Uterus (tissue), 4 donors: ENCODE measurements at places on chromosomes 4 and X. TPM values are rescaled to one million over a fixed set of nuclear protein-coding genes. Genes with fewer than 3 reads are reported as not detected.

GABRG1 gene
- not detected for total RNA-seq

MXRA5 gene
- total RNA-seq: 2.9 TPM

UGT2A3 gene
- total RNA-seq: not detected

ADAMTS3 gene
- 25.7 TPM for total RNA-seq

TLR10 gene
- total RNA-seq: not detected

TMEM255A gene
- total RNA-seq: 0.51 TPM

RNF175 gene
- total RNA-seq: not detected

RAB9B gene
- total RNA-seq: 14.9 TPM

MAGEB17 gene
- total RNA-seq: not detected

CNKSR2 gene
- 4.8 TPM for total RNA-seq

GAGE12H gene
- not detected for total RNA-seq

NXF3 gene
- not detected for total RNA-seq

ZNF141 gene
- total RNA-seq: 48.7 TPM

GRCh38 chrX:13797512-13797911 is 19.4 kb downstream of the GPM6B start:
- DNase-seq: no peak

DNA sequence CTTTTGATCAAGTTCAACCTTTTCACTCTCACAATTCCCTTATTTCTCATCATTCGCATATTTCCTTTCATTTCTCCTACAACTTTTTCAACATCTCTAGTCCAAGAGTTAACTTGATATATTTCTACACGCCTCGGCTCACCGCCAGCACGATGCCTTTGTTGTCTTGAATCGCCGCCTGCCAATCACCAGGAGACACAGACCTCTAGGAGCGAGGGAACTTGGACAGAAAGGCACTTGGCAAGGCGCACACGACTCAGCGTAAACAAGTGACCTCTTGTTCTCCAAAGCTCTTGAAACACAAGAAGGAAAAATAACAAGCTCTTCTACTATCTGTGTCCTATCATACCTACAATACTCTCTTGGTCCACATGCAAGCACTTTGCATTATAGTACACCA is 27.1 kb upstream of the RBMX start:
- no peak for DNase-seq

DNA sequence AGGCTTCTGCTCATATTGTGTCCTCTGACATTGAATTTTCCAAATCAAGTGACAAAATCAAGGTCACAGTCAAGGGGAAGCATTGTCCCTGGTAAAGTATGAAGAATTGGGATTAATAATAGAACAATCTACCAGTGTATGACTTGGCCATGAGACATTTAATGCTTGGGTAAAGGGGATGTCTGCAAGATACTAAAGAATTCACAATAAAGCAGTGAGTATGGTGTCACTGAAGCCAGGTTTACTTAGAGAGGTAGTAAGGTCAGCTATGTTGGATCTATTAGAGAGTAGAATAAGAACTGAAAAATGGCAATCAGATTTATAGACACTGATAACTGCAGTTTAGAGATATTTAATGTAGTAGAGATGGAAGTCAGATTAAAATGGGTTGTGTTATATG is 349.2 kb downstream of the BMPR1B start:
- DNase-seq: no peak

DNA sequence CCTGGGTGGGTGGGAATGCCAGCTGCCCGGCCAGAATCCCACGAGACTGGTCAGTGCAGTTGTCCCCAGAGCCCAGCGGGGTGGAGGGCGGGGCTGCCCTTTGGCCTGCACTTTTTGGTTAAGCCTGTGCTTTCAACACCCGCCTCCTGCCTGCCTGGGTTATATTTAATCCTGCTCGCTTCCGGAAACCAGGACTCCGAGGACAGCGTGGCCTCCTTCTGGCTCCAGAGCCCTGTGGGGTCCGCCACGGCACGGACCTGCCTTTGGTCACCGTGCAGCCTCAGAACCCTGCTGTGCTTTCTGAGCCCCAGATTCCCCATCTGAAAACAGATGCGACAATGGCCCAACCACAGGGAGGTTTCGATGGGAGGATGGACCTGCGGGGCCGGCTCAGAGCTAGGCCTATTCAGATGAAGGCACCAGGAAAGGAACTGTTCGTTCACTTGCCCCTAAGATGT is 29.4 kb upstream of the KIAA0232 start:
- DNase-seq: no peak

GRCh38 chrX:151711154-151711553 is 4.7 kb upstream of the FATE1 start:
- DNase-seq: no peak

DNA sequence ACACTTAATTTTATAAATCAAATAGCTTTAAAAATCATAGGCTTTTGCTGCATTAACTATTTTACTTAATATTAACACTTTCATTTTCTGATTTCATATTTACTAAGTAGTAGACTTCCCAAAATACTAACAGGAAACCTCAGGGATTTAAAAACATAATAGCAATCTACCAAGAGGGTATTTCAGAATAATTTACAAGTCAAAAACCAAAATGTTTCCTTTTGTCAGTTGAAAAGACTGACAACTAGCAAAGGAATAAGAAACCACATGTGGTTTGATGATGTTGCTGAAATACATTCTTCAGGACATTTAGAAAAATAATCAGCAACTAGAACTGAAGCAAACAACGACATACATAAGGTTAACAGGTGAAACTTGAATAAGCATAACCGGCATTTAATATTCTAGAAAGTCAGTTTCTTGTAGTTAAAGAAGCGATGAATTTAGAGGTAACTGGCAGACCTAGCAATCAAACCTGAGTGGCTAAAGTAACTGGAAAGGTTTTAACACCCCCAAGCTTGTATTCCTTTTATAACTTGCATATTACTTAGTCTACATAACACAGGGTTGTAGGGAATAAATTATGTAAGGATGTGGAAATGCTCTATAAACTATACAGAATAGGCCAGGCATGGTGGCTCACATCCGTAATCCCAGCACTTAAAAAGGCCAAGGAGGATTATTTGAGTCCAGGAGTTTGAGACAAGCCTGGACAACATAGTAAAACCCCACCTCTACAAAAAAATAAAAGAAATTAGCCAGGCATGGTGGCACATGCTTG is 40.0 kb downstream of the DHX15 start:
- DNase-seq: no peak

- no peak for DNase-seq
Measured at GRCh38 chr4:111707491-111707890, 437.8 kb upstream of the FAM241A start.

GRCh38 chrX:136814847-136815750 is 34.4 kb upstream of the ARHGEF6 start:
- no peak for DNase-seq

GRCh38 chr4:41285202-41285863 is 28.6 kb downstream of the UCHL1 start:
- no peak for DNase-seq

DNA sequence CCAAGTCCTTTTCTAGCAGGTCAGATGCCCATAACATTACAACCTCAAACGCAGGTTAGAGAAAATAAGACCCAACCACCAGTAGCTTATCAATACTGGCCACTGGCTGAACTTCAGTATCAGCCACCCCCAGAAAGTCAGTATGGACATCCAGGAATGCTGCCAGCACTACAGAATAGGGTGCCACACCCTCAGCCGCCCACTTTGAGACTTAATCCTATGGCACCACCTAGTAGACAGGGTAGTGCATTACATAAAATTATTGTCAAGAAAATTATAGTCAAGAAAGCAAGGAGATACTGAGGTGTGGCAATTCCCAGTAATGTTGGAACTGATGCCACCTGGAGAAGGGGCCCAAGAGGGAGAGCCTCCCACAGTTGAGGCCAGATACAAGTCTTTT is 19.9 kb upstream of the TRIM61 start:
- DNase-seq: no peak

DNA sequence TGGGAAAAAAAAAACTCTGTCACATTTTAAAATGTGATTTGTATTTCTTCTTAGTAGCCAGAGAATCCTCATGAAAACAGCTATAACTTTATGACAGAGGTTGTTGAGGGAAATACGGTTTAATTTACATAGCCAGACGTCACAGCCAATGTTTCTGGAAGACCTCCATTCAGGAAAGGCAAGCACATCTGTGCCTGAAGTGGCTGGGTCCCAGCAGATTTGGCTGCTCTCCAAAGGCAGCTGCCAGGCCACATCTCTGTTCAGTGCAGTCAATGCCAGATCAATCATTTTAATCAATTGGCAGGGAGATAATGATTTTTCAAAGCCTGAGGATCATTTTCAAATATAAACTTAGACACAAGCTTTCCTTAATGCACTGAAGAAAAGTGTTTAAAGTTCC is 86.5 kb upstream of the ZIC3 start:
- no peak for DNase-seq

DNA sequence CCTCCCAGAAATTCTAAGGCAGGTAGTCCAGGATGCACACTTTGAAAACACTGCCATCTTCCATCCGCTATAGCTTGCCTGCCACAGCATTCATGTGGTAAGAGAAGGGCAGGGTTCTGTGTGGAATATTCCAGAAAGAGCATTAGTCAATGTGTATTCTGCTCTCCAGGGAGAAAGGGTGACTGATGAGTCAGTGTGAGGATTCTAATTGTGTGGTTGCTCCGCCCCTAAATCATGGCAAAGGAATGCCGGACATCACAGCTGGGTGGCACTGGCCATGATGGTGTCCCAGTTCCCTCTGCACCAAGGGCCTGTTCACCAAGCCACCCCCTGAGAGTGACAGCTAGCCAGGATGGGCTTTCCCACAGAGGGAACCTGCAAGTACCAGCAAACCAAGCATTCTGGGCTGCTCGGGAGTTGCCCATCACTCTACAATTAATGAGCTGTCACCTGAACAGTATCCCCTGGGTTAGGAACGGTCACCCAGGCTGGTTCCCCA is 9.5 kb downstream of the IDS start:
- DNase-seq: no peak
